ENCODE measurements at places on chromosomes 2 and 18. TPM values are rescaled to one million over a fixed set of nuclear protein-coding genes. Genes with fewer than 3 reads are reported as not detected.

ABCB11 gene
- 0.10 TPM for total RNA-seq

SETBP1 gene
- total RNA-seq = 1.3 TPM

RAPGEF4 gene
- total RNA-seq = 14.0 TPM

MARCHF4 gene
- total RNA-seq = 0.45 TPM

ATOH8 gene
- 8.1 TPM for total RNA-seq

CFAP210 gene
- total RNA-seq = 3.1 TPM

ANKRD29 gene
- 2.0 TPM for total RNA-seq

ZNF519 gene
- total RNA-seq = 12.2 TPM

SP100 gene
- 1.1 TPM for total RNA-seq

GNAL gene
- 2.8 TPM for total RNA-seq

BBS5 gene
- total RNA-seq = 4.9 TPM

EPAS1 gene
- 3.8 TPM for total RNA-seq

DLX1 gene
- total RNA-seq = 0.27 TPM

CAPN10 gene
- total RNA-seq = 13.9 TPM

TFPI gene
- 0.21 TPM for total RNA-seq

ACKR3 gene
- 17.3 TPM for total RNA-seq

ANTXR1 gene
- total RNA-seq = 127 TPM
